Panc1 (cell line): ENCODE measurements at places on chromosomes 12 and 14.

DNA sequence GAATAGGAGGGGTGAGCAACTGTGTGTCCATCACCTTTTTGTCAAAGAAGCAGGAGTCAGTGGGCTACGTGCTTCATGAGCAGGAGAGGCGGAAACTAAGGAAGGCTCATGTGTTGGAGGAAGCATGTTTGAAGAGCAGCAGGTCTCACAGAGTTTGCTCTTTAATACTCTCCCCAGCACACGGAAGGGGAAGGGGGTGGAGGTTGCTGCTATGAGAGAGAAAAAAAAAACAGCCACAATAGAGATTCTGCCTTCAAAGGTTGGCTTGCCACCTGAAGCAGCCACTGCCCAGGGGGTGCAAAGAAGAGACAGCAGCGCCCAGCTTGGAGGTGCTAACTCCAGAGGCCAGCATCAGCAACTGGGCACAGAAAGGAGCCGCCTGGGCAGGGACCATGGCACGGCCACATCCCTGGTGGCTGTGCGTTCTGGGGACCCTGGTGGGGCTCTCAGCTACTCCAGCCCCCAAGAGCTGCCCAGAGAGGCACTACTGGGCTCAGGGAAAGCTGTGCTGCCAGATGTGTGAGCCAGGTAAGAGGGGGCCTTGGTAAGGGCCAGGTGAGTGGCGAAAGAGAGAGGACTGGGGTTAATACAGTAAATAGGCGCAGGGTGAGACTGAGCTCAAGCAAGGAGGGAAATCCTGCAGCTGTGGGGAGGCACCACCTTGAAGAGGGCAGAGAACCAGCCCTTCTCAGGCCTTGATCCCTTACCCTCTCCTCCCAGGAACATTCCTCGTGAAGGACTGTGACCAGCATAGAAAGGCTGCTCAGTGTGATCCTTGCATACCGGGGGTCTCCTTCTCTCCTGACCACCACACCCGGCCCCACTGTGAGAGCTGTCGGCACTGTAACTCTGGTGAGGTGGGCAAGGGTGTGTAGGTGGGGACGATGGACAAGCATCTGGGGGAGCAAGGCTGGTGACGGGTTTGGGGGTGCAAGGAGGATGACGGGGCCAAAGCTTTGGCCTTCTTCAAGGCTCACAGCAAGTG is at the start of gene CD27:
Gene CD27 (plus strand): TSS at position 252 of the 985 bp plus-strand sequence. CDS start 141 bp downstream, at position 393.
- DNase-seq: no peak

DNA sequence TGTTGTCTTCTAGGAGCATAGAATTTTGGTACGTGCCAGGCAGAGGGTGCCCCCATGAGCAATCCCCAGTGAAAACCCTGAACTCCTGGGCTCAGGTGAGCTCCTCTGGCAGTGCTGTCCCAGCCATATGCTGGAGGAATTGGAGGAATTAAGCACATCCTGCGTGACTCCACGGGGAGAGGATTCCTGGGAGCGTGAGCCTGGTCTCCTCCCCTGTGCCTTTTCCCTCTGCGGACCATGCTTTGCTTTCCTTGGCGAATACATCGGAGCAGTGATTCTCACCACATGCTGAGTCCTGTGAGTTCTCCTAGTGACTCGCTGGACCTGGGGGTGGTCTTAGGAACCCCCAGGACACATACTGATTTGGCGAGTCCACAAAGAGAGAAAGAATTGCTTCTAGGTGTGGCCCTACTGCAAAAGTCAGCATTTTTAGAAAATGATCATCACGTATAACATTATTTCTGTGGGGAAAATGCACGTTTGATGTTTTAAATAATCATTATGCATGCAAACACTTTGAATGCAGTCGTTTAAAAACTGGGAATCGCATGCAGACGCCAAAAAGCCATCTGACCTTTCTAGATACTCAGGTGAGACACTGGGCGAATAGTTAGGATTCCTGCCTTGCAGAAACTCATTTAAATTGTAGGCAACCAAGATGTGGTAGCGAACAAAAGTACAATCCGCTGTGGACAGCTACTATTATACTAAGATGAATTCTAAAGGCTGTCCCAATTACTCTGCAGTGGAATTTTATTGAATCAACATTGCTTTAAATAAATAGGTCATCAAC is 370.9 kb downstream of the TMEM132D start:
- no peak for DNase-seq

GRCh38 chr14:77730976-77731497 is 23.1 kb downstream of the SLIRP start:
- DNase-seq: no peak

- DNase-seq: no peak
Measured at GRCh38 chr14:103393676-103394626, 8.7 kb downstream of the MARK3 start.

DNA sequence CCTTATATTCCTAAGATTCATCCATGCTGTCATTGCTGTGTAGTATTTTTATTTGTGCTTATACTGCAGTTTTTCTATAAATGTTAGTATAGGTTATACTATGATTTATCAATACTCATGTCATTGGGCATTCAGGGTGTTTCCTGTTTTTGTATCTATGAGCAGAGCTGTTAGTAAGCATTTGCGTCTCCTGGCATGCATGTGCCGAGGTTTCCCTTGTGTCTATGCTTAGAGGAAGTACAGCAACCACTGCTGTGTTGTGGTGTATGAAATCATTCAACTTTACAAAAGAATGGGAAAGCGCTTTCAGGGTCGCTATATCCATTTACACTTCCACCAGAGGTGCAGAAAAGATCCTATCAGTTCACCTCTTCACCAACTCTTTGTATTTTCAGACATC is 122.7 kb downstream of the RGS6 start:
- DNase-seq: no peak

DNA sequence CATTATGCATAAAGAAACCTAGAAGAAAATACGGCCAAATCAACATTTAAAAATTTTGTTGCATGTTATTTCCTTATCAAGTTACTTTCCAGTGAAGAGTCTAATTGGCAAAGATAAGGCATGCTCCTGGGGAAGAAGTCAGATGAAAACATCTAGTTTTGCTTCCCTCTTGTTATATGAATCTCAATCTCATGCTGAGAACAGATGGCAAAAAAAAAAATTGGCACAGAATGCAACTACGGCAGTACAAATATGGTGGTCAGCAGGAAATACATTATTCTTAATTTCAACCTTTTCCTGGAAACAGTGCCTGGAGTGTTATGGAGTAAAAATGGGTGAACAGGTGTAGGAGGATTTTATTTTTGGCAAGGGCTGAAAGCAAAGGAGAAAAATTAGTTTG is 32.8 kb downstream of the HECTD4 start:
- DNase-seq: no peak

GRCh38 chr14:68243450-68244010 is 424.0 kb downstream of the RAD51B start:
- no peak for DNase-seq

- DNase-seq: peak; percentile 8
Measured at GRCh38 chr12:90211017-90211416, 502.4 kb upstream of the ATP2B1 start.

DNA sequence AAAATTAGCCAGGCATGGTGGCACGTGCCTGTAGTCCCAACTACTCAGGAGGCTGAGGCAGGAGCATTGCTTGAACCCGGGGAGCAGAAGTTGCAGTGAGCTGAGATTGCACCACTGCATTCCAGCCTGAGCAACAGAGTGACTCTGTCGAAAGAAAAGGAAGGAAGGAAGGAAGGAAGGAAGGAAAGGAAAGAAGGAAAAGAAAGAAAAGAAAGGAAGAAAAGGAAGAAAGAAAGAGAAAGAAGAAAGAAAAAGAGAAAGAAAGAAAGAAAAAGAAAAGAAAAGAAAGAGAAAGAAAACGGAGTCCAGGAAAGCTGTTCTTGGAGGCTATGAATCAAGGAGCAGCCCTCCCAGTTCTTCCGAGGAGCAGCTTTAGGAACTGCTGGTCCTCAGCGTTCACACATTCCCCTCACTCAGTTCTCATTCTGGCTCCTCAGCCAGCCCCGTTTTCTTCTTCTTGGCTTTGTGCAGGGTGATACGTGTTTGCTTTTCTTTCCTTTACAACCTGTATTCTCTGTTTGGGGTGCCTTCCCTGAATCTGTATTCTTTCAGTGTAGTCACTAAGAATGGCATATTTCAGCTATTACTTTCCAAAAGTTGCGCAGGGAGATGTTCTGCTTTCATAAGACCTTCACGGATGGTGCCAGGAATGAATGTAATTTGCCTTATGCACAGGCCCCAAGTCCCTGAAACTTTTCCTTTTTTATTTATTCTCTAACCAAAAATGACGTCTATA is 12.2 kb downstream of the FBXL14 start:
- DNase-seq: no peak

DNA sequence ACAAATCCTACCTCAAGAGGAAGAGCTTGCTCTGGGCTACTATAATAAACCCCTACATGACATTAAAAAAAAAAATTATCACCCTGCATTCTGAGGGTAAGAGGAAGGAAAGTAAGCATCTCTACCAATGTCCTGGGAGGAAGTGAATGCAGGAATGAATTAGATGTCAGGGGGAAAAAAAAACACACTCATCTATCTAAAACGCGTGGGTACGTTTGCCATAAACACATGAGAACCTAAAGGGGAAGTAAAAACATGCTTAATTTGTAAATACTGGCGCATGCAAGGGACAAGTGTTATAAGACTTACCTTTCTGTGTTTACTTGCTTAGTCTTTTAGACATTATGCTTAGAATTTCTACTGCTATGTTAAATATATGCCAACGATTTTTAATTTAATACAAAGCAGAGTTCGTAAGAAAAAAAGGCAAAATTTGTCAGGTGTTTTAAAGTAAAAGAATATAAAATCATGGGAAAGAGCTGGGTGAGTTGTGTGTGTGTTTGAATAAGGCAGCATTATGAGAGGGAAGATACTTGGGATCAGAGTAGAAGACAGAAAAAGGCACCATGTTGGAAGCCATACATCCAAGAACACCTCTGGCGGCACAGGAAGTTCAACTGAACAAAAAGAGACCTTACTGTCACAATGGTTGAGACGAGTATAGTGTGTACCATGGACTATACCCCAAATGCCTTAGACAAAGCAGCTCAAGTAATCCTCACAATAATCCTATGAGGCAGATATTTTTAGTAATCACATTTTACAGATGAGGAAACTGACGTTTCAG is 1.5 kb downstream of the TMED8 start:
- no peak for DNase-seq

DNA sequence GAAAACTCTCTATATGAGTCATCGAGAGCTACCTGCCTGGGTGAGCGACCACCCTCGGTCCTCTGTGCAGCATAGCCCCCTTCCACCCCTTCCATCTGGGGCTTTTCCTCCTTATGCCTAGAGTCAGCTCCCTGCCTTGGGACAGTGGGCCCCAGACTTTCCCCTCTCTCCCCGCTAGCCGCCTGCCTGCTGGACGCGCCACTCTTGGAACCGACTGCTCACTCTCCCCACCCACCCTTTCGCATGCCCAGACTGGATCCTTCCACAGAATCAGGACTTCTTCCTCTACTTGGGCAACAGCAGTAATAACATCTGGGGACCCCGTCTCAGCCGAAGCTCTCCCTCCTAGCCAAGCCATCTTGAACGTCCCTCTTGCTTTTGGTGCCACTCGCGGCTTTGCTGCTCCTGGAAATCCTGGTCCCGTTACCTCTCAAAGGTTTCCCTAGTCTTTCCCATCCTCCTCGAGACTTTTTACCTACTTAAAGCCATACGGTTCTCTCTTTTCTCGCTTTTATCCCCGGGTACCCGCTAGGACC is 671 bp downstream of the ESYT1 start:
- DNase-seq: no peak

- no peak for DNase-seq
Measured at GRCh38 chr12:53004582-53004981, 1.7 kb upstream of the EIF4B start.

- DNase-seq: no peak
Measured at GRCh38 chr12:112684742-112685141, 106.8 kb upstream of the RPH3A start.

GRCh38 chr14:74838166-74838565 is 37.8 kb downstream of the PROX2 start:
- no peak for DNase-seq

DNA sequence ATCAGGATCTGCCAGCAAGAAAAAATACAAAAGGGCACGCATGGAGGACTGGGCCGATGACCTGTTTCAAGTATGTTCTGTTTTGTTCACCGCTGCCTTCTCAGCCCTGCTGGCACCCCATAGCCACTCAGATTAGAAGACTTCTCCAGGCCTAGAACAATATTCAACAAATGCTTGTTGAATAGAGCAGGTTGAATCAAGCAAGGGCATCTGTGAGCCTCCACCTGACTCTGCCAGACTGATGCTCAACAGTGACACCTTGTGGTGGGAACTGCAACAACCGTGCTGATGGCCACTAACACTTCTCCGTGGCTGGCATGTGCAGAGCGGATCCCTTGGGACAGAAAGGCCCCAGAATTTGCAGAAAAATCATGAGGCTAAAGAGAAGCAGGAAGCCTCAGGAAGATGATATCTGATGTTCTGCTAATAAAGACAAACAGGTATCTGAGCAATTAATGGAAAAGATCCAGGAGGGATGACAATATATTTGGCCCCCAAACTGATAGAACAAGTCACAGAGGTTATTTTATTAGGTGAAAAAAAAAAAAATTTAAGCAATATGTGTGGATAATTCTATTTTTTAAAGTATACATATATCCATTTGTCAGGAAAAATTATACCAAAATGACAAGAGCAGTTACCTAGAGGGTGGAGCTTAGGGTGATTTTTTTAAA is 114.3 kb downstream of the KSR2 start:
- DNase-seq: no peak

DNA sequence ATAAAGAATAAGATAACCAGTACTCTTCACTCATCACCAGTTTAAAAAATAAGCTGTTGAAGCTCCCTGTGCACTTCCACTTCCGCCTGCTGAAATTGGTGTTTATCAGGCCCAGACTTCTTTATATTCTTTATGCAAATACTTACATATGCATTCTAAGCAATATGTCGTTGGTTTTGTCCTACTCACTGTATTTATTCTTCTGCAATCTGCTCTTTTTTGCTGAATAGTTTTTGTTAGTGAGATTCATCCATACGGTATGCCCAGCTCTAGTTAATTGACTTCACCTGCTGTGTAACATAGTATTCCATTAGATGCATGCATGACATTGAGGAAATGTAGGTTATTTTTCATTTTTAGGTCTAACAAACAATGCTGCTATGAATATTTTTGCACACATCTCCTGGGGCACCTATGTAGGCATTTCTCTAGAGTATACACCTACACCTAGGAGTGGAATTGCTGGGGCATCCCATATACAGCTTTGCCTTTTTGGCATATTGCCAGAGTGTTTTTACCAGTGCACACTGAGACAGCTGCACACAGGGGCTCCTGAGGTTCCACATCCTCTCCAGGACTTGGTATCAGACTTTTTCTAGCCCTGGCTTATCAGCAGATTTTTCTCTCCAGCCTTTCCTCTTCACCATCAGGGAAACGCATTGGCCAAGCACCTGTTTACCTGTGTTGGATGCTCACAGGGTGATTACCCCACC is 1.0 kb upstream of the NRIP2 start:
- no peak for DNase-seq
